ENCODE measurements at places on chromosomes 12 and 14.

- DNase-seq: no peak
Measured at GRCh38 chr14:89302396-89302950, 114.6 kb downstream of the FOXN3 start.

GRCh38 chr12:89873745-89874144, 165.1 kb upstream of the ATP2B1 start:
- peak; percentile 9 for DNase-seq

GRCh38 chr14:94691660-94692034, 78.3 kb downstream of the GSC start:
- peak; percentile 79 for DNase-seq

DNA sequence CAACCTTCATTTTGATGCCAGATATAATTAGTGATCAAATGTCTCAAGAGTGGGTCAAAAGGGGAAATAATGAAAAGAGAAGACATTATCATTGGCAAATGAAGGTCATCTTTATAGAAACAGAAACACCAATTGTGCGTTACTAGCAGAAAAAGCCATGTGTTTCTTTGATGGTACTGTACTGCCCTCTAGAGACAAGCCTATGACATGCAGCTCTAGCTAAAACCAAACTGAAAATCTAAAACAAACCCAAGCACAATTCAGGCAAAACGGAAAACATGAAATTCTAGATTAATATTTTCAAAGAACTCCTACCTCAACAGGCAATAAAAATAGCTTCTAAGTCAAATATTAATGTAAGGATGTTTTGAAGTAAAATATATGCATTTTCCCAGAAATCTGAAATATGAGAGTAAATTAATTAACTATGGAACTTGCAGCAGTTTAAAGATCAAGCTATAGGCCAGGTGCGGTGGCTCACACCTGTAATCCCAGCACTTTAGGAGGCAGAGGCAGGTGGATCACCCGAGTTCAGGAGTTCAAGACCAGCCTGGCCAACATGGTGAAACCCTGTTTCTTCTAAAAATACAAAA, 115.4 kb downstream of the KLHL28 start:
- DNase-seq: peak; percentile 35

GRCh38 chr12:130084359-130084758, 77.9 kb upstream of the FZD10 start:
- DNase-seq: no peak

DNA sequence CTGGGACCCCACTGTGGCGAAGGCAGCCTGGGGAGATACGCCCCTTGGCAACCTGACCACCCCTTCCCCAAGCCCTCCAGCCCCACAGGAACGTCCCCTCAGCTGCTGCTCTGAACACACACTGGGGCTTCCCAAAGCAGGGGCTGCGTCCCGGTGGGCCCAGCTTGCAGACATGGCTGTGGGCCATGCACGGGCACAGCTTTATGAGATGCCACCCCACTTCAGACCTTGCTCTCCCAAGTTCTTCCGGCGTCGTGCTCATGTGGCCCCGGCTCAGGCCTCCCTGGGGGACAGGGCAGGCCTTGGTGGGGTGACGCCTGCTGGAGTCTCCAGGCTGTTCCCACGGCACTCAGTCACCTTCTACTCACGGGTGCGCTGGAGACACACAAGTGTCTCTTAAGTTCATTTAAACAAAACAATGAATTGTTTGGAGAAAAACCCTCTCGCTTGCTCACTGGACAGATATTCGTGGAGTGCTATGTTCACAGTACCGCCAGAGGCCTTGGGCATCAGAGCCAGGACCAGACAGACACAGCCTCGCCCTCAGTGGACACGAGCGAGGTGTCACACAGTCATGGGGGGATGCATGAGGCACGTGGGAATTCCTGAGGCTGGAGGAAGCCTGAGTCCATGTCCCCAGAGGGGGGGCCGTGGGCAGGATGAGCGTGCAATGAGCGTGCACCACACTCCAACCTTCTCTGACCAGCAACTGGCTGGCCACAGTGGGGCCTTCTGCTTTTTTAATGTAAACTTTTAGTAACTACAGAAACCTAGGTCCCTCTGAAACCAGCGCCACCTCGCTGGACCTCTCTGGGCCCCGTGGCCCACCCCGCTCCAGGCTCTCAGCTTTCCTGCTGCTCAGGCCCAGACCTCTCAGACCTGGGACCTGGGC, 4.3 kb downstream of the GALNT9 start:
- DNase-seq: no peak

DNA sequence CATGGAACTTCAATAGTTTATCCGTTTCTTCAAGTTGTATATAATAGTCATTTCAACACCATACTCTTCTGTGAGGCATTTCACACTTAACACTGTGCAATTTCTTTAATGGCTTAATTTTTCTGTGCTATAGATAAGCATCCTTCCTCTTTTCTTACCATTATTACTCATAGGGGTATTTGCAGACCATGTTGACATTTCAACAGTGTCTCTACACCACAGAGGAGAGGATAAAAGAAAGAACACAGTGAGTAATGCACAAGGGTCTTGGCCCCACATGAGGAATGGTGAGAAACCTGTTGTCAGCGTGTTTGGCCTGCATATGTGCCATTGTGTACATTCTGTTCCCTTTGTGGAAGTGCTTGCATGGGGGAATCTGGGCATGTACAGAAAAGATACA, 421.5 kb upstream of the MDGA2 start:
- no peak for DNase-seq

DNA sequence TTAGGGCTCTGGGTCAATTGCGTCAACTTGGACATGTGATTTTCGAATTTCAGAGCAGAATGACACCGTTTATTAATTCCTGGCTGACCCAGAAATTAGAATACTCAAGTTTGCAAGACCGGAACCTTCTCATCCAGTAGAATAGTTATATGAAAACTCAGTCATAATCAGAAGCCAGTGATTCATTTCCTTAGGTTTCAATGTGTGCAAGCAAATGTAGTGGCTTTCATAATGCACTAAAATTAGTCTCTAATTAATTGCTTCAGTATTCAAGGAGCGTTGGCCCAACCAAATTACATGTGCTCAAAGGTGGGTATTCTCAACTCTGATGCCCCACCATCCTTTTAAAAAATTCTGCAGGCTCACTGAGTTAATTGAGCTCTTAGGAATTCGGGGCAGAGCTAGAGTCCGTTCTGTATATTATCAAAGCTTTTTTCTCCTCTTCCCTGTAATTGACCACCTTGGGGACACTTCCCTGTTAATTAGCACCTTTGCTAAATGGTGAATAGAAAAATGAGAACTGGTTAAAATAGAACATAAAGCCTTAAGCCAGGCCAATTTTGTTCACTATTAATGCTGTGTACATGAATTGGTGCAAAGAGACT, 55.4 kb downstream of the DAO start:
- no peak for DNase-seq

DNA sequence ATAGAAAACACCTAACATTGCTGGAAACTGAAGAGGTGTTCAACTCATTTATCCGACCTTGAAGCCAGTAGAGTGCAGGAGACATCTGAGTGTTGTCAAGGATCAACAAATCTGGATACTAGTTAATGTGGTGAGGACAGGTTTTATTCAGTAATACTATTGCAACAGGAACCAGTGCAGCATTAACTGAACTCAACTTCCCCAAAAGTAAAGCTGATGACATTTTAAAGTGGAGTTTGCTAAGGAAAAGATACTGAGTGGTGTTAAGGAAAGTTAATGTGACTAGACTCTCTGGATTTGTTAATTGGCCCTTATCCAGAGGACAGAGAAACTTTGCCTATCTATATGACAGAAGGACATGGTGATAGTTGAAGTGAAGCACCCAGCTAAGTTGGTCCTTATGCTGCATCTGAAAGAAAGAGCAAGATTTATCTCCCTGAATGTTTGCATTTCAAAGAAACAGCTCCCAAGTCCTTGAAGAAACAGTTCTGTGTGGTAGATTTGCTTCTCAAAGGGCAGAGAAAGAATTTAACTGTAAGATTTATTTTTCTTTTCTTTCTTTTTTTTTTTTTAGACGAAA, 1.2 kb upstream of the CLEC7A start:
- no peak for DNase-seq

- peak; percentile 94 for DNase-seq
Measured at GRCh38 chr12:116434155-116435011, 124.8 kb upstream of the MAP1LC3B2 start.

DNA sequence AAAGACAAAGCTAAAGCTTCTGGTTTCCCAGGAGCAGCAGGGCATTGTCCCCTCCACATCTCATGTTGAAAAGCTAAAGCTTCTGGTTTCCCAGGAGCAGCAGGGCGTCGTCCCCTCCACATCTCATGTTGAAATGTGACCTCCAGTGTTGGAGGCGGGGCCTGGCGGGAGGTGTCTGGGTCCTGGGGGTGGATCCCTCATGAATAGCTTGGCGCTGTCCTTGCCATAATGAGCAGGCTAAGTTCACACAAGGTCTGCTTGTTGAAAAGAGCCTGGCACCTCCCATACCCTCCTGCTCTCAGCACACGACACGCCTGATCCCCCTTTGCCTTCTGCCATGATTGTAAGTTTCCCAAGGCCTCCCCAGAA, 123.7 kb downstream of the PIWIL1 start:
- DNase-seq: no peak

- no peak for DNase-seq
Measured at GRCh38 chr14:92254786-92255185, 68.2 kb upstream of the SLC24A4 start.

DNA sequence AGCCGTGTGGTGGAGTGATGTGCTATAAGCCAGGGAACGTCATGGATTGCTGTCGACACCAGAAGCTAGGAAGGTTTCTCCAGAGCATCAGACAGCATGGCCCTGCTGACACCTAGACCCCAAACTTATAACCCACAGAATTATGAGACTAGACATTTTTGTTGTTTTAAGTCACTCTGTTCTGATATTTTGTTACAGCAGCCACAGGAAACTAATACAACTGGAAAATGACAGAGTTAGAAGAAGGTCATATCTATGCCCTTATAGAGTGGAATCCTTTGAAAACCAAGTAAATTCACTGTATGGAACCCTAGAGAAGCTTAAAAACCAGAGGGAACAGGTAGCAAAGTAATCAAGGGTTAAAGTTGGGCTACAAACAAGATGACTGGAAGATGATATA, 42.5 kb downstream of the SPTLC2 start:
- no peak for DNase-seq

DNA sequence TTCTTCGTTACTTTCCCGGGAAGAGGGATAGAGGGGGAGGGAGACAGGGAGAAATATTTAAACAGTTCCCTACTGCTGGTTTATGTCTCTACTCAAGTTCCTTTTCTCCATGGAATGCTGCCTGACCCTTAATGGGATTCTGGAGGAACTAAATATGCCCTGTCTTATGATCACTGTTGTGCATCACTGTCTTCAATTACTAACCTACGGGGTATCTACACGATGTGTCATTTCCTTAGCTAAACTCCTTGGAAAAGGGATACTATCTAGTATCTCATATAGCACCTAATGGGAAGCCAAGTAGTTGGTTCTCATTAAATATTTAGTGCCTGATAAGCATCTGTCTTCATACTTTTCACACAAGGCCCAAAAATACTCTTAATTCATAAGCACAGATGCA, 37.5 kb upstream of the FBLN5 start:
- DNase-seq: peak; percentile 87

GRCh38 chr14:86221000-86221399, 691.1 kb downstream of the FLRT2 start:
- peak; percentile 25 for DNase-seq

DNA sequence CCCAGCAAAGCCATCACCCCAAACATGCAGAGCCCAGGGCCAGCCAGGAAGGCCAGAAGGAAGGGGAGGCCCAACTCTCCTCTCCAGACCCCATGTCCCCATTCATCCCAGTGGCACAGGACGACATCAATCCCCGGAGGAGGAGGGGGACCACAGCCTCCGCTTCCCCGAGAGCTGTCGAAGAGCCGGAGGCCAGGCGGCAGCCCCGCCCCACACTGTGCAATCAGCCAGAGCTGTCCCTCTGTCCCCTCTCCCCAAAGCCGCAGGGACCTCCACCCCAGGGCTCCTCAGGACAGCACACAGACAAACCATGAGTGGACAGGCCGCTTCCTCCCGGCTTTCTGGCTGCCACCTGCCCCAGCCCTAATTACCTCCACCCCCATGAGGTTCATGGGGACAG, 16.8 kb downstream of the RAB35 start:
- no peak for DNase-seq

DNA sequence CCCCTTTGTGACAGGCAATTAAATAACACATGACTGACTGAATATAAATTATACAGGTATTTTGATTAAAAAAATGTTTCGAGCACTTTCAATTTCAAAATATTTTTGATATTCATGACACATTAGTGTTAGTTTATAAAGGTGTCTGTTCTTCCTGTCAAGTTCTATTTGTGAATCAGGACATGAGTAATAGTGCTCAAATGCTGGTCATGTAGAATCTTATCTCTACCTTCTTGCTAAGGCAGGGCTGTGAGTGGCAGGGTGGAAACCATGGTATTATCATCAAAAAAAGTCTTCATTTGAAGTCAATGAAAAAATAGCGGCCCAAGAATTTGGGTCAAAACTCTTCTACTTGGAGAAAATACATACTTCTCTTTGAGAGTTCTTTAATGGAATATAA, 250.2 kb downstream of the DACT1 start:
- DNase-seq: no peak

DNA sequence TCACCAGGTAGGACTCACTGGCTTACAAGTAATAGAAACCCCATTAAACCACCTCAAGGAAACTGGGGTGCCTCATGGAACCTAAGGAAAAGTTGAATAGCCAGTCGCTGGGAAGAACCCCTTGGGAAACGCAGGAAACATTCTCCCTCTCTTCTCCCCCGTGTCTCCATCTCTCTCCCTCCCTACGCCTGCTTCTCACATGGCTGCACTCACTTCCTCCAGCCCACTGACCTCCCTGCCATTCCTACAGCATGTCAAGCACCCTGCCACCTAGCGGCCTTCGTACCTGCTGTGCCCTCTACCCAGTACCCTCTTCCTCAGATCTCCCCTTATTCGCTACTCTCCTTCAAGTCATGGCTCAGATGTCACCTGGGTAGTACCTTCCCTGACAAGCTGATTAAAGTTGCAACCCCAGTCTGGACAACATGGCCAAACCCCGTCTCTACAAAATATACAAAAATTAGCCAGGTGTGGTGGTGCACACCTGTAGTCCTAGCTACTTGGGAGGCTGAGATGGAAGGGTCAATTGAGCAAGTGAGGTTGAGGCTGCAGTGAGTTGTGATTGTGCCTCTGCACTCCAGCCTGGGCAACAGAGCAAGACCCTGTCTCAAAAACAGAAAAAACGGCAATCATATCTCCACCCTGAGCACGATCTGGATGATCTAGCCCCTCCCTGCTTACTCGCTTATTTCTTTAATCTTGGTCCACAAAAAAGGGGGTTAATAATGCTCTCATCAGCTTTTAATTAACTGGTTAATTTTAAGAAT, 6.4 kb upstream of the DTX1 start:
- DNase-seq: no peak

DNA sequence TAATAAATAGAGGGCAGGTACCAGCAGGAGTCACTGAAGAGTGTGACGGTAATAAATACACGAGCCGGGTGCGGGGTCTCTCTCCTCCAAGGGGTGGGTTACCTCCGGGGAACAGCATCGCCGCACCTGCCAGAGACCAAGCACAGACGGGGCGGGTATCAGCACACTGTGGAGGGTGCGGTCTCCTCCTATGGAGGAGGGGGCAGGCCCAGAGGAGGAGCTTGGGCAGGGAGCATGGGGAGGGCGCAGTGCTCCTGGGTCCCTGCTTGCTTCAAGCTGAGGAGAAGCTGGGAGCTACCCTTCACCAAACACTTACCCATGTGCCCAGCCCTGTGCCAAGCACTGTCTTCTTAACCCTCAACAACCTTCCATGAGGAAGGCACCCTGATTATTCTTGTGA, 12.8 kb downstream of the PGF start:
- DNase-seq: no peak

Measured in fibroblast of skin of right biceps (primary cell).